ENCODE measurements at places on chromosomes 2 and 18.

DNA sequence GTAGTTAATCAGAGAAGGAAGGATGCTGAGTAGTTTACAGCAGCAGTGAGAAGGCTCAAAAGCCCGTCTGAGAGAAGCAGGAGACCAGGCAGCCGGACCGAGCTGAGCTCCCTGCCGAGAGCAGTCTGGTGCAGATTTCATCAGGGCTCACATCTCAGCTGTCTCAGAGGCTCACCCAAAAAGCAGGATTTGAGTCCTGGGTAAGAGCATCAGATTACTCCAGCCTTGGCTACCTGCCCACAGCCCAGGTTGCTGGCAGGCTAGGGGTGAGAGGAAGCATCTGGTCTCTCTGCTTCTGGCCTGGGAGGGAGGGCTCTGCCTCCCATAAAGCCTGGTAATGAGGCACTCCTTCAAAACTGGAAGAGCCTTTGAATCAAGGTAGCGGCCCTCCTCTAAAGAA is 140.5 kb downstream of the ST6GAL2 start:
- no peak for DNase-seq

GRCh38 chr2:121764681-121765228 is 9.3 kb downstream of the TSN start:
- no peak for DNase-seq

DNA sequence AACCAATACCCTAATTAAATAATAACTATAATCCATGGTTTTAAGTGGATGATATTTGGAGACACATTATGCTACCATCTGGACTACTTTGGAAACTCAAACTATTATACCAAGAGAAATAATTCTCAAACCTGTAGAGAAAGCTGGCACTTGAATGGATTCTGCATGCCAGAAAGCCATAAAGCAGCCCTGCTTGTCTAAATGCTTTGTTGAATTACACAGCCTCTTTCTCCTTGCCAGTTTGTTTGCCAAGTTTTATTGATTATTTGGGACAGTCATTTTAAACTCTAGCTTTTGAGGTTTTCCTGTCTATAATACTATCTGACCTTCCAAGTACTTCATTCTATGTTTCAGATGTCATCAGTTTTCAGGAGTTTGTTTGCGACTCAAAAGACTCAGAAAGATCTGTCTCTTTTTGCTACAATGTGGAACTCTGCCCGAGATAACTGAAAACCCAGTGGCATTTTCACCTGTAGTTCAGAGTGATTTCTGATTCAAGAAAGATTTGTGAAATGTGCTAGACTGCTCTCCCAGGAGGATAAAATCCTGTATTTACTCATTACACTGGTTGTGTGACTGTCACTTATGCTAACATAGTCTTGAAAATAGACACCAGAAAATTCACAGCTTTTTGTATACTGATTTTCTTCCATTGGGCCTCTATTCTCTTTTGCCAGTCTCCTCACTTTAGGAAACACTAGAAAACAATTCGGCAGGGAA is 29.2 kb upstream of the MBOAT2 start:
- DNase-seq = no peak

DNA sequence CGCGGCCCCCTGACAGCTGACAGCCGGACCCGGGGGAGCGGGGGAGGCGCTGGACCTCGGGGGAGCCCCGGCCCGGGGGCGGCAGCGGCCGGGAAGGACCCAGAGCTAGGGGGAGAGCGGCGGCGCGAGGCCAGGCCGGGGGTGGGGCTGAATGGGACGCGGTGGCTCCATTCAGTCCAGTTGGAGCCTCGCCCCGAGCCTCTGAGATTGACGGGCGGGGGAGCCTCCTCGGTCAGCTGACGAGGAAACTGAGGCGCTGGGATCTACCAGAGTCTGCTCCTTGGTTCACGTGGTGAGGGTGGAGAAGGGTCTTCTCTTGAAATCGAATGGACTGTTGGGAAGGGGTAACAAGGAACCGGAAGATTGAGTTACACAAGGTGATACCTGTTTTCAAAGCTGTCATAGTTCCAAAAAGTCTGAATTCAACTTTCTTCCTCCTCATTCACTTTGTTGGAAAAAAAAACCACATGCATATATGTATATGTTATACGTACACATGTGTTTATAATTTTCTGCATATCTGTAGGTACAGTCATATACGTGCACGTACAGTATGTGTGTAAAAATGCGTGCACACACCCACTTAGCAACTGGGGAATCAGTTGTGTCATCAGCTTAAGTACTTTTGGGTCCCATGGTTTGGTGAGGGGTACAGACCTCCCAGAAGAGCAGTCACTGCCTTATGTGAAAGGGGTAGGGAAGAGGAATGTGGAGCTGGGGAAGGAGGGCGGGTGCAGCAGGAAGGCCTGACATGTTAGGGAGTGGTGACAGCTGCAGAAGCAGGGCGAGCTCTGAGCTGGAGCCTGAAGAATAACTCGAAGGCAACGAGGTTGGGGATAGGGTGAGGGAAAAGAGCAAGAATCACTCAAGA is 628 bp downstream of the PPP1R7 start:
- no peak for DNase-seq

DNA sequence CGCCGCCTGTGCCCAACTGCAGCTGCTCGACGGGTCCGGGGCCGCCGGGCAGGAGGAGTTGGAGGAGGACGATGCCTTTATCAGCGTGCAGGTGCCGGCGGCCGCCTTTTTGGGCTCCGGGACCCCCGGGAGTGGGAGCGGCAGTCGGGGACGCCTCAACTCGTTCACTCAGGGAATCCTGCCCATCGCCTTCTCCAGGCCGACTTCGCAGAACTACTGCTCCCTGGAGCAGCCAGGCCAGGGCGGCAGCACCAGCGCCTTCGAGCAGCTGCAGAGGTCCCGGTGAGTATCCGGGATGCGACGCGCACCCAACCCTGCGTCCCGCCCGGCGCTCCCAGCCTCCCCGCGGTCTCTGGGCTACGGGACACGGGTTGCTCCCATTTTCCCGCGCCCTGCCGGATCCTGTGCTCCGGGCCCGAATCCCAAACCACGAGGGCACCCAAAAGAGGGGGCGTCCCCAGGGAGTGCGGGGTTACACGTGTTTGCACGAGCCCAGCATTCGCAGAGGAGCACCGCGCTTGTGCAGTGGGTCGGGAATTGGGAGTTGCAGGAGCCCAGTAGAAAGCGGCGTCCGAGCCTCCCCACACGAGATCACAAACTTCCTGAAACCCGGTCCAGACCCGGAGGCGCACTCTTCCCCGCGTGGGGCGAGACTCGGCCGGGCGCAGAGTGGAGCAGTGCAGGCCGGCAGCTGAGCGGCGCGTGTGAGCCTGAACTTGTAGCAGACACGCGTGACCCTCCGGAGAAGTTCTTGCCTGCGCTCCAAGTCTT is 1.2 kb downstream of the CABLES1 start:
- no peak for DNase-seq

DNA sequence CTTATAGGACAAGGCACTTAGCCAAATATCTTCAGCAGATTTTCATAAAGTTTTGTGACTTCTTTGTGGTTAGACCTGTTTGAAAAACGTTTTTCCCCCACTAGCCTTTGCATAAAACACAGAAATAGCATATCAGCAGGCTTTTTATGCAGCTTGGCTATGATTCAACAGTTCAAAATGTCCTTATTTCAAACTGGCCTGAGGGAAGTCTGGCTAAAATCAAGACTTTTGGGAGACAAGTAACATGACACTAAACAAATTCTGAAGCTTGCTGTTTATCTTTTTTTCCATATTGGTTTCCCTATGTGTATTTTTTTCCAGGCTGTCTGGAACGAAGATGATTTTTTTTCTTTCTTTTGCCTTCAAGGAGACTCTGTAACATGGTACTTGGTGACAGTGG is 95.1 kb upstream of the L3MBTL4 start:
- DNase-seq = no peak

DNA sequence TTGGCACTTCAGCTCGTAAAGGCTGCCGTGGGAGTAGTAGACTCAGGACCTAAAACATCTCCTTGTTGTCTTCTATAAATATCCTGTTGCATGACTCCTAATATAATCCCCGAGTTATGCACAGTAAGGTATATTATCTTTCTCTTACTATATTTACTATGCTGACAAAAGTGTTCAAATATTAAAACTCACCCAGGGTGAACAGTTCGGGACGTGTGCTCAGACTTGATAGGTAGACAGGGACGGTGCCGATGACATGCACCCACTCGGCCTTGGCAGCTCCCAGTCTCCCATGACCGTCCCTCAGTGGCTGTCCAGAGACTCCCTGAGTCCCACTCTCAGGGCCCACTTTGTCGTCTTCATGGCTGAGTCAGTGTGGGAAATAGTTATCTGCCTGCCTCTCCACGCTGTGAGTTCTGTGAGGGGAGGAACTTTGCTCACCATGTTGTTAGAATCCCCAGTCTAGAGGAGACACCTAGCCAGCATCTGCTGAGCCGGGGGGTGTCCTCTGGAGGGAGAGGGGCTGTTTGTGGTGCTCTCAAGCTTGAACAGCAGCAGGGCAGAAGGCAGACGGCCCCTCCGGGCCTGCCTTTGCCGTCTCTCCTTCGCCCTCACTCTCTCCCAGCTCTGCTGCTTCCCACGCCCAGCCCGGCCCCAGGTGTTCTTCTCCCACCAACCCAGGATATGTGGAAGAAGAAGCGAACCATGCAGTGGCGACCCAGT is 75.0 kb downstream of the DGKD start:
- no peak for DNase-seq

- no peak for DNase-seq
These were observed 49.3 kb upstream of the ZNF385B start for GRCh38 chr2:179910735-179911113.

DNA sequence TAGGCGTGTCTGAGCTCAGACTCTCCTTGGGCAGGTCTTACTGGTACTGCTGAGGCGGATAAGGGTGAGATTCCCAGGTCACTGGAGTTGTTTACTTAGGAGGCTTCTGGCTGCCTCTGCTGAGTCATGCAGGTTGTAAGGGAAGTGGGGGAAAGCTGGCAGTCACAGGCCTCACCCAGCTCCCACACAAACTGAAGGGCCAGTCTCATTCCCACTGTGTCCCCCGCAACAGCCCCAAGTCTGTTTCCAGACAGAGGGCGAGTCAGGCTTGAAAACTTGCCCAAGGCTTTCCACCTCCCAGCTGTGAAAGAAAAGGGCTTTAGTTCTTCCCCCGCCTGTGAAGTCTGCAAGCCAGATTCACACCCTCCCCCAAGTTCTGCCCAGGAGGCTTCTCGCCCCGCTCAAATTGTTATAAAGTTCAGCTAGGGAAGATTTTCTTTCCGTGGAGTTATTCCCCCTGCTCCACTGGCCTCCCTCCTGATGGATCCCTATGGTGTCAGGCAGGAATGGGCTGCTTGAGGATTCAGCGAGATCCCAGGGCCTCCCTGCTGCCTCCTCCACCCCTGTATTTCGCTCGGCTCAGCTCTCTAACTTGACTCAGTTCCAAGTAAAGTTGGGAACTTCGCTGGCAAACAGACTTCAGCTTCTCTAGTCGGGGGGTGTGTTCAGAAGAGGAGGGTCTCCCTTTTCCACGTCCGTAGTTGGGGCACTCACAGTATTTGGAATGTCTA is 248.6 kb downstream of the NR4A2 start:
- DNase-seq = no peak

DNA sequence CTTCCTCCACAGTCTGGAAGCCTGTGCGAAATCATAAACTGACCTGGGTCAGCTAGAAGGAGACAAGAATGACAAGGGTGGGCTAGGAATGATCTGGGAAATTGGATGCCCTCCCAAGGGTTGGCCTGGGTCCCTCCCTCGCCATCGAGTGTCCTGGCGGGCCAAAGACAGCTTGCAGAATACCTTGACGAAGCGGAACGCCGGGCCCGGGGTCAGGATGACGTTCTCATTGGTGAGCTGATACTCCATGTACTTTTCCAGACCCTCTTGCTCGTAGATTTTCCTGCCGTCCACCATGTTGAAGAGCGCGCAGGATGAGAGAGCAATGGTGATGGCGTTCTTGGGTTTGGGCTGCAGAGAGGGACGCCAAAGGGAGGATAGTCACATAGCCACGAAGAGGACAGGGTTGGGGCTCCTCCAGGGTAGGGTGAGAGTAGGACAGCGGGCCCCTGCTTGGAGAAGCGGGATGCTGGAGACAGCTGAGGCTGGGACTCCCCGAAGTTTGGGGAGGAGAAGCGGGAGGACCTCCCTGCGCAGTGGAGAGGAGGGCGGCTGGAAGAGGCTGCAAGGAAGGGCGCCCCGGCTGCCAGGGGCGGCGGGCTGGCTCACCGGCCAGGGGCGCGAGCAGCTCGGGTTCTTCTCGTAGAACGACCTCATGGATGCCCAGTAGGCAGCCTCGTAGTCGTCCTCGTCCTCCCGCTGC is 5.3 kb downstream of the NT5C1B start:
- DNase-seq = no peak

DNA sequence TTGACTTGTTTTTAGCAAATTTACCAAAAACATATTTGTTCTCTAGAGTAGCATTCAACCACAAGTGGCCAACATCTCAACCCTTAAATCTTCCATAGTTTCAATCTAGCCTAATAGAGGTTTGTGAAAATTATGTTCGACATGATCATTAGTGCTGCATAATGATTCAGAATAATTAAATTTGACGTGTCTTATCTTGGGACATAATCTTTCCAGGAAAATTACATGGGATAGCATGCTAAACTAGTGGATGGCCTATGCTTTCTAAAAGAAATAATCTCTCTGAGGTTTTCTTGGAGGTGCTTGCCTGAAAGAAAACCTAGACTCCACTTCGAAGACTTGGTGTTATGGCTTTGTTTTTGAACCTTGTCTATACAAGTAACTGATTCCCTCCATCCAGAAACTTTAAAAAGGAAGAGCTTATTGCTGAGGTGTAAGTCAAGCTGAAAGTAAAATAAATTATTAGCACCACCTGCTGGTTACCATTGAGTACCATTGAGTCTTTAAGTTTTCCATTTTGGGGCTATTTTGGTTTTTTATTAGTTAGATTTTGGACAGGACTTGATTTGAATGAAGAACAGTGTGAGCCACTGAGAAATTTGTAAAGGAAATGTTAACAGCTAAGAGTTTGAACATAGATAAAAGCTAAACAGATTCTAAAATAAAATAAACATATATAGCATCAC is 32.7 kb downstream of the COX7A2L start:
- DNase-seq = no peak

DNA sequence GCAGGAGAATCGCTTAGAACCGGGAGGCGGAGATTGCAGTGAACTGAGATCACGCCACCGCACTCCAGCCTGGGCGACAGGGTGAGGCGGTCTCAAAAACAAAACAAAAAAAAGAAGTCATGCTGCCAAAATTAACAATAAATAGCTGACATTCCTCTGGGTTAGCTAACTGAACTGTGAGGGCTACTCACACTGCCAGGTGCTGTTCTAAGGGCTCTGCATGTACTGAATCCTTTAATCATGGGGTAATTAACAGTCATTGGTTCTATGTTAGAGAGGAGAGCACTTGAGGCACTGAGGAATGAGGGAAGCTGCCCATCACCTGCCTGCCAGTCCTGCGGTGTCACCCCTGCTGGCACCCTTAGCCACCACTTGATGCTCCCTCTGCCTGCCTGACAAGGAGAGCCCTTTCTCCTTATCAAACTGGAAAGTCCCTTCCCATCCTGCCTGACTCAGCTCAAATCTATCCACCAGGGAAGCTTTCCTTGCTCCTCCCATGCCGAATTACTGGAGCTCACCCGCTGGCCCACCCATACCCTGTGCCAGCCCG is 73.0 kb upstream of the RIOK3 start:
- no peak for DNase-seq

GRCh38 chr18:40048253-40048652 is 1906.8 kb upstream of the PIK3C3 start:
- DNase-seq = no peak

GRCh38 chr2:128350736-128351135 is 32.1 kb upstream of the HS6ST1 start:
- DNase-seq = no peak

- DNase-seq = peak; percentile 8
These were observed 216.4 kb downstream of the STK39 start for GRCh38 chr2:168030862-168031624.

- no peak for DNase-seq
These were observed 52.5 kb upstream of the LGALSL start for GRCh38 chr2:64401529-64401880.

- DNase-seq = no peak
These were observed 3.1 kb downstream of the WIPF1 start for GRCh38 chr2:174594456-174594855.

Measured in stimulated activated CD4-positive, alpha-beta T cell treated with anti-CD3 and anti-CD28 coated beads, Interleukin-12 subunit alpha, Interleukin-12 subunit beta, amount 100 ng/mL, for 48 hours (primary cell).